RWPE2 (cell line): ENCODE measurements at places on chromosomes 11 and 22.

- no peak for DNase-seq
These were observed 47.0 kb upstream of the AMPD3 start for GRCh38 chr11:10407749-10408685.

GRCh38 chr11:3010004-3010403 is 17.9 kb upstream of the NAP1L4 start:
- DNase-seq: no peak

GRCh38 chr11:35907648-35908431 is 36.0 kb upstream of the LDLRAD3 start:
- DNase-seq: no peak

DNA sequence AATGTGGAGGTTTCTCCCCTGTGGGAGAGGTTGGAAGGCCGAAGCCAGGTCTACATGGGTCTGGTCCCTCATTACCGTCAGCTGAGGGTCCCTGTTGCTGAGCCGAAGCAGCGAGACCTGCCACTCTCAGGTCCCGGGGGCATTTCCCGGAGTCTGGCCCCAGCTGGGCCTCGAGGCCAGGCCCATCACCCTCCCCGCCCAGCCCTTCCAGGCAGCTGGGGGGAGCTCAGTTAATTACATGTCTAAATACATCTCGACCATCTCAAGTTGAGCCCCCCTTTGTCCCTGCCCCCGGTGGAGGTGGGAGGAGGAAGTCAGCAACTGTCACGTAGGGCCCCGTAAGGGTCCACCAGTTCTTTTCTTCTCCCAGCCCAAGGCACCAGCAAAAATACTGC is 3.6 kb downstream of the CDKN1C start:
- DNase-seq: no peak

- no peak for DNase-seq
These were observed 16.3 kb upstream of the SORL1 start for GRCh38 chr11:121435551-121436511.

DNA sequence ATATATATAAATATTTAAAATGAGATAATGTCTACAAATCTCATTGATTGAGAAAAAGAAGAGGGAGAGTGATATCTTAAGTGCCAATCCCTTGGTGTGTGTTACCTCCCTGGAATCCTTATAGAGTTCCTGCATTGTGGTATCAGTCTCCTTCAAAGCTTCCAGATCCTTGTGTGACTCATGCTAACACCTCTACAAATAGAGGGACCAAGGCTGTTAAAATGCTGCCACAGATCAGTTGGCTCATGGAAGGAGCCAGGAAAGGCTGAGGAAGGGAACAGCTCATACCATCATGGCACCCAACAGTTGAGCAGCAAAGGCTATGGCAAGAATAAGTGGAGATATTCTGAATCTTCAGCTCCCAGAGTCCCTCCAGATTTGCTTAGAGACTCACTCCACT is 163.6 kb upstream of the ISX start:
- DNase-seq: no peak

GRCh38 chr11:125435461-125436238 is 60.4 kb downstream of the FEZ1 start:
- no peak for DNase-seq

DNA sequence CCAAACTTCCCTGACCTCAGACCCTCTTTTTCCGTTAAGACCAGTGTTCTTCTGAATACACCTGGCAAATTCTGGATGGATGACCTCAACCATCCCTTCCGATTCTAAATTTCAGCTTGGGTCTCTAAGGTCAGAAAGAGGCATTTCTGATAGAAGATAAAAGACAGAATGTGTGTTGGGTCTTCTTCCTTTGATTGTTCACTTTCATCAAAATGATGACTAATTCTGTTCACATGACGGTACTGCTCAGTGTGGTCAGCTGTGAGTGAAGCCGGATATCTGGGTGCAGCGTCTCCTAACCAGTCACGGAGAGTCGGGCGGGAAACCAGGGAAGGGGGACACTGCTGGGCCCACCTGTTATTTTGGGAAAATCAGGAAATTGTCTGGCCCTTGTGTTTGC is 151.6 kb upstream of the NAV2 start:
- DNase-seq: no peak

- no peak for DNase-seq
These were observed 91.1 kb downstream of the ETS1 start for GRCh38 chr11:128496249-128496648.

DNA sequence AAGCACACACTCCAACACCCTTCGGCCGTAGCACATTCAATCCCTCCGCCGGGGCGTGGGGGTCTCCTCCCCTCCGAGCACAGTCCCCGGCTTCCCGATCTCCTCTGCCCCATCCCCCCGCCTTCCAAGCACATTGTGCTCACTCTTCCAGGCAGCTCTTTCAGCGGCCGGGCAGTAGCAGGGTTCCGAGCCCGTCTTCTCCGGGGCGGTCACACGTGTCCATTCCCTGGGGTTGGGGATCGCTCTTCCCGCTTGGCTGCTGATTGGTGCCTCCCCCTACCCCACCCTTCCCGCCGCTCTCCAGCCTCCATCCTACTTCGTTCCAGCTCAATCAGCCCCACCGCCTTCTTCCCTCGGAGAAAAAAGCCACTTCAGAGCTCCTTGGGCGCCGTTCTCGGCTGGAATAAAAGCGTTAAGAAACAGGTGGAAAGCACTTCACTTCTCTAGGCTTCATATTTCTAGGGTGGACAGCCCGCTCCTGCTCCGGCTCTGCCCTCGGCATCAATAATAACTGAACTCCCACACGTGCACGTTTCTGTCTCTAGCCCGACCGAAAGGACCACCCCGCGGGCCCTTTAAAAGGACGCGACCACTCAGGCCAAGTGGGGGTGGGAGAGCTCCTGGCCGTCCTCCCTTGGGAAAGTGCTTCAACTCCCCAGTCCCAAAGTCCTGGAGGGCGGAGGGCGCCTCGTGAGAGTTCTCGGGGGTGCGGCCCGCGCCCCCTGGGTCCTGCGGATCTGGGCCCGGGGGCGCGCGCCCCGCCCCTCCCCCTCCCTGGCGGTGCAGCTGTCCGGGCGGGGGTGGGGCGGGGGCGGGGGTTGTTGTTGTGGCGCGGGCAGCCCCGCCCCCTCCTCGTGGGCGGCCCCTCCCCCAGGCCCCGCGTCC is 464 bp upstream of the CECR2 start:
- DNase-seq: no peak

DNA sequence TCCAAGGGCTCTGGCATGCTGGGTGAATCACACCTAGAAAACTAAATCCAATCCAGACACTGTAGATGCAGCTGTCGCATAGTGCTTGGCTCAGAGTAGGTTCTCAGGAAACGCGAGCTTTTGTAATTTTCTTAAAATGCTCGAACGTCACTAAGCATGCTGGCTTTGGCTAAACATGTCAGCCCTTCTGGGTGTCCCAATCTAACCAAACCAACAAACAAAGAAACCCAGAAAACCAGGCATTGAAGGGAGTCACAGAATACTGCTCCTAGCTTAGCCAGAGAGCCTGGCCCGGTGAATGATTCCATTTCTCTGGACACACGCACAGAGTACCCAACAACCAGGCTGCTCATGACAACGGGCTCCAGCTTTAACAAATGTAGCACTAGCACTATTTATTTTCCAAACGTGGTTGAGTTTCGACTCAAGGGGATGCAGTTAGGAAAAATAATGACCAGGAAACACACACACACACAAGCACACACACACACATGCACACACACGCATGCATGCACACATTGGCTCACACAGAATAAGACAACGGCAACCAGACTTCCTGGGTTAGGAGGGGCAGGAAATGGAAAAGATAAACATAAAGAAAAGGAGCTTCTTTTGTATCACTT is 492.6 kb downstream of the MIAT start:
- DNase-seq: no peak

- no peak for DNase-seq
These were observed 49.9 kb upstream of the CDON start for GRCh38 chr11:126112547-126112946.

DNA sequence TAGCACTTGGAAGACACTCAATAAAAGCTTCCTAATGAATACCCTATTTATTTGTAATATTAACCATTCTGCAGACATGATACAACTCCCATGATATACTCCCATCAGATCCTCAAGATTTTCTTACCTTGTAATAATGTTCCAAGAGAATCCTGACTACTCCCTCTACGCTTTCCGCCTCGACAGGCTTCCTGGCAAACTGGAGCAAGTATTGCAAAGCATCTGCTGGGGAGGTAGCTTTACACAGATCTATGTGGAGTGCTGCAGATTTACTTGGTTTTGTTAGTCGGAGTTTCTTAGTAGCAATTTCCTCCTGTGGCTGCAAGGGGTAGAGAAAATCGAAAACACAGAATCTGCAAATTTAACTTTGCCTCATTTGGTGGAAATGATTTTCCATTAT is 3.5 kb downstream of the INTS4 start:
- no peak for DNase-seq

- DNase-seq: no peak
These were observed 936 bp downstream of the IL17REL start for GRCh38 chr22:50011447-50012210.

DNA sequence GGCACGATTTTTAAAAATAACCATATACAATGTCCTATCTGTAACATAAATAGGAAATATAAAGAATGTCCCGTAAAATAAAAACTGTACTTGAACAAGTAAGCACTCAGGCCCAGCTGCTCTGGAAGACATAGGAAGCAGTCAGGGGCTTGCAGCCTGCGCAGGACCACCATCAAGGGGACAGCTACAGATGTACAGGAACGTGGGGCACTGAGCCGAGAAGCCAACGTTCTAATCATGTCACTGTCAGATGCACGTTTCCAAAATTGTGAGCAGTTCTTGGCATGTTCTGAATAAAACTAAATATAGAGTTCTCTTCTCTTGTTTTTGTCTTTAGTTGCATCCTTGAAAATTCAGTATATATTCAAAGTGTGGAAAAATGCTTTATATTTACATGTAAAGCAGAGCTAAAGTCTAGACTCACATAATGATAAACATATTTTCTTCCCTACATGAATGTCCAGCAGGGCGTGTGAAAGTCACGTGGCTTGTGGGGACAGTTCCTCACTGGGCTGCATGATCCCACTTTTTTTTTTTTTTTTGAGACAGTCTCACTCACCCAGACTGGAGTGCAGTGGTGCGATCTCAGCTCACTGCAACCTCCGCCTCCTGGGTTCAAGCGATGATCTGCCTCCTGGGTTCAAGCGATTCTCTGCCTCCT is 28.4 kb upstream of the TSPAN18 start:
- no peak for DNase-seq

GRCh38 chr22:39536711-39537110 is 4.2 kb upstream of the RPS19BP1 start:
- DNase-seq: no peak

- DNase-seq: no peak
These were observed 262.5 kb downstream of the DCDC1 start for GRCh38 chr11:31106968-31107576.

- no peak for DNase-seq
These were observed 10.2 kb upstream of the P4HA3 start for GRCh38 chr11:74321487-74322188.

DNA sequence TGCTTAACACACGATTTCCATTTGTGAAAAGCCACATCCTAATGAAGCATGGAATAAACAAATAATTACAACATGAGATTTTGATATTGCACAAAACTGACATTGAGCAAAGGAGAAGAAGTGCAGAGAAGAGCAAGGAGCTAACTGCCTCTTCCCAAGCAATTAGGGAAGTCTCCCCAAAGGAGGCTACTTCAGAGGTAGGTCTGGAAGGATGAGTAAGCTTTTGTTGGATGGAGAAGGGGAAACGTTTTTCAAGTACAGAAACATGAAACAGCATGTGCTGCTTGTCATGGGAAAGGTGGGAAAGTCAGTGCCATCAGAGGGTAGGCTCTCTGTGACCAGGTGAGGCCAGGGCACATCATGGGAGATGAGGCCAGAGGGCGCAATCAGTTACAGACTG is 132.2 kb upstream of the SESN3 start:
- DNase-seq: no peak

DNA sequence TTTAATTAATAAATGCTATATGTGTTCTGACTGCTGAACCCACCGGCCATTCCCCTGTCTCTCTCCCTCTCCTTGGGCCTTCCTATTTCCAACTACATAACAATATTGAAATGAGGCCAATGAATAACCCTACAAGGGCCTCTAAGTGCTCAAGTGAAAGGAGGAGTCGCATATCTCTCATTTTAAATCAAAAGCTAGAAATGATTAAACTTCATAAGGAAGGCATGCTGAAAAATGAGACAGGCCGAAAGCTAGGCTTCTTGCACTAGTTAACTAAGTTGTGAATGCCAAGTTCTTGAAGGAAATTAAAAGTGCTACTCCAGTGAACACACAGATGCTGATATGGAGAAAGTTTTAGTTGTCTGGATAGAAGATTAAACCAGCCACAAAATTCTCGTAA is 109.2 kb downstream of the TSPAN18 start:
- DNase-seq: no peak

GRCh38 chr11:120398132-120398531 is 61.9 kb downstream of the ARHGEF12 start:
- no peak for DNase-seq

DNA sequence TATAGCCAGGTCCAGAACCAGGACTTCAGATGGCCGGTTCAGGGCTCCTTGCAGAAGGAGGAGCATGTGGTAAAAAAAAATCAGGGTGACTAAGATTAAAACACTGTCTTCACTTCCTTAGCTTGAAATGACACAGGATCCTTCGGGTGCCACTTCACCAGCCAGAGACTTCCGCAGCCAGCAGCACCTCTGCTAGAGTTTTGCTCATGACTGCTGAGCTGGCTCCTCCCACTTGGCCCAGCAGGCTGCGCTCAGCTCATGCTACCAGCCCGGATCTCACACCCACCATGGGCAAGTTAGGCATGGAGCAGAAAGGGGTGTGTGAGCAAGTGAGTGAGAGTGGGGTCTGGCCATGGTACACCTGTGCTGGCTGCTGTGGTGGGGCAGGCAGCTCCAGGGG is 6.6 kb upstream of the MS4A18 start:
- no peak for DNase-seq

- DNase-seq: no peak
These were observed 9.1 kb upstream of the MN1 start for GRCh38 chr22:27810609-27811151.

- no peak for DNase-seq
These were observed 73.2 kb upstream of the OPCML start for GRCh38 chr11:133605482-133605881.

DNA sequence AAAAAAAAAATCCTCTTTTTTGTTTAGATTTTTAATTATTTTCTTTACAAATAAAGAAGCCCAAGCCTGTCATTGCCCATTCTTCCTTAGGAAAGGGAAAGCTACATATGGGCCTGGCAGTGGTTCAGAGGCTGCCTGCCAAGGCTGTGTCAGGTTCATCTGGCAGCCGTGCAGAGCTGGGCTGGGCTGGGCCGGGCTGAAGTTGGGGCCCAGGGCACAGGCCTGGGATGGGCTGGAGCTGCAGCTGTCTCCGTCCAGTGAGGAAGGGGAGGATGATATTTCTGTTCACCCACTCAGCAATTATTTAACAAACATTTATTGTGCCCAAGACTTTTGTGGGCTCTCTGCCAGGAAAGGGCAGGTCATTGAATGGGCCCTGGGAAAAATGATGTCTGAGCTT is 4.6 kb downstream of the PRR5L start:
- no peak for DNase-seq

DNA sequence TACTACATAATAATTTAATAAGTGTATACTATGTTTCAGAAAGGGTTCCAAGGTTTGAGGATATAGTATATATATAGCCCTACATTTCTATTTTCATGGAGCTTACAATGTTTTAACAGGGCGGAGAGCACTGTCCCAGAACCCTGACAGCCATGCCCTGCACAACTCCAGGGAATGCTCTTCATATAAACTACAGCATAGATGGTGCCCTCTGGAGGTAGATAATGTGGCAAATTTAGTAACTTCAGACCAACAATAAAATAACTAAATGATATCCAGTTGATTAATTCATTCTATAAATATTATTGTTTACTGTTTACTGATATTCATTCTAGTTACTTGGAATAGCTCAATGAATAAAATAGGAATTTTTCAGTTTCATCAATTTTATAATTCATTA is 693.7 kb upstream of the CCDC179 start:
- no peak for DNase-seq
